Colonic mucosa (tissue), 4 donors: ENCODE measurements at places on chromosomes 16 and 17. TPM values are rescaled to one million over a fixed set of nuclear protein-coding genes. Genes with fewer than 3 reads are reported as not detected.
A peak's percentile ranks its signal among the peaks of the same experiment; 100 is the strongest.

Gene MMP28
- total RNA-seq, result 66.7 TPM

Gene PRM2
- not detected for total RNA-seq

Gene KRTAP9-4
- total RNA-seq, result not detected

Gene CES5A
- not detected for total RNA-seq

Gene MILR1
- 5.3 TPM for total RNA-seq

Gene DRC3
- 1.1 TPM for total RNA-seq

Gene PKMYT1
- total RNA-seq, result 9.5 TPM

Gene HASPIN
- total RNA-seq, result 13.2 TPM

Gene PYY
- 258 TPM for total RNA-seq

Gene SLC25A19
- 9.8 TPM for total RNA-seq

Gene SCN4A
- 0.07 TPM for total RNA-seq

Gene CCL16
- total RNA-seq, result not detected

GRCh38 chr17:19320876-19321275 lies 41.6 kb downstream of the B9D1 start:
- DNase-seq, result no peak

- DNase-seq, result no peak
These were observed 30.3 kb upstream of the RPH3AL start for GRCh38 chr17:382644-383533.

- DNase-seq, result no peak
These were observed 54.7 kb downstream of the SLC6A2 start for GRCh38 chr16:55710466-55710865.

DNA sequence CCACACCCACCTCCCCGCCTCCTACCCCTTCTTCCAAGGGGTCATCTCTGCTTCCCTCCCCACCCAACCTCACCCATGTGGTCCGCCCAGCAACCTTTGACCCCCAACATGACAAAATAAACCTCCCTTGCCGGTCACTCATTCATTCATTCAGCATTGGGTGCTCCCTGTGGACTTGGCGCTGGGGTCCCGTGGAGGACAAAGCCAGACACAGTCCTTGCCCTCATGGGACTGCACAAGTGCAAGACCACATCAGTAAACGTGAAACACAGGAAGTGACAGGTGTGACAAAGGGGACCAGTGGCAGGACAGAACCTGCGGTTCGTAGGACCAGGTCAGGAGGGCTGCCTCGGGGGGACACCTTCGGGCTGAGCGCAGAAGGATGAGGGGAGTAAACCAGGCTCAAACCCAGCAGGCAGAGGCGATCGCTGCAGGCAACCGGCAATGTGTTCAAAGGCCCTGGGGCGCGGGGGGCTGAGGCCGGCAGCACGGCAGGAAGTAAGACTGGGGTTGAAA lies 185.4 kb downstream of the SEC14L1 start:
- peak; percentile 63 for DNase-seq

- no peak for DNase-seq
These were observed 17.5 kb upstream of the IL21R start for GRCh38 chr16:27384425-27384824.

GRCh38 chr16:85210423-85211169 lies 98.3 kb upstream of the CIBAR2 start:
- no peak for DNase-seq

DNA sequence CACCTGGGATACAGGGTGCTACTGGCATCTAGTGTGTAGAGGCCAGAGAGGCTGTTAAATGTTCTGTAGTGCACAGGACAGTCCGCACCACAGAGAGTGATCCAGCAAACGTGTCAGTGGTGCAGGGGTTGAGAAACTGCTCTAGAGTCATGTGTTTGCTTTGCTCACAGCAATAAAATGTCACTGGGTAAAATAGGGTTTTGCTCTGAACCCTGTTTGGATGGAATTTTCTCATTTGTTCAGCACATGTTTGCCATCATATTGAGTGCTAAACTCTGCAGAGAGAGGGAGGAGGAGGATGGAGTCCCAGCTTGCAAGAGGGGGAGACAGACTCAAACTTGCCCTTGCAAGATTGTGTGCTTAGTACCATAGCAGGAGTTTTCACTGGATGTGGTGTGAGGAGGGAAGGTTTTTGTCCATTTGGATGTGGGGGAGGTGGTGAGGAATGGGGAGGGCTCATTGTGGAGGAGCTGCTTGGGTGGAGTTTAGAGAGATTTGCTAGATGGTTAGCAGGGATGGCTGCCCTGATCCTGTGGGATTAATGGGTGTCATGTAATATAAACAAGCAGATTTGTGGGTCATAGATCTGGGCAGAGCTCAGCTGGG lies 11.8 kb downstream of the PLCG2 start:
- DNase-seq, result no peak

- DNase-seq, result no peak
These were observed 4.4 kb downstream of the COPRS start for GRCh38 chr17:31854672-31855071.

DNA sequence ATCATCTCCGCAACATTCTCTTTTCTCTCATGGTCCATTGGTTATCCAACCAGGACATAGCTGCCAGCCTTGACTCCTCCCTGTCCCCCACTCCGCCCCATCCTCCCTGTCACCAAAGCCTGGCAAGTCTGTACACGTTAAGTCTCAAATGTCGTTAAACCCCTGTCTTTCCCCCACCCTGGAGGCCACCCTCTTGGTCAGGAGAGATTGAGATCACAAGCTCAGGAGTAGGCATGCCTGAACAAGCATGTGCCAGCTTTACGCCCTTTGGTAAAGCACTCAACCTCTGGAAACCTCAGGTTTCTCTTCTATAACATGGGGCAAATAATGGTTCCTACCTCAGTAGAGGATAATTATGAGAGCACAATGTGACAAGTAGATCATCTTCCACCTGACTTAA lies 38.1 kb upstream of the CCL1 start:
- DNase-seq, result no peak

DNA sequence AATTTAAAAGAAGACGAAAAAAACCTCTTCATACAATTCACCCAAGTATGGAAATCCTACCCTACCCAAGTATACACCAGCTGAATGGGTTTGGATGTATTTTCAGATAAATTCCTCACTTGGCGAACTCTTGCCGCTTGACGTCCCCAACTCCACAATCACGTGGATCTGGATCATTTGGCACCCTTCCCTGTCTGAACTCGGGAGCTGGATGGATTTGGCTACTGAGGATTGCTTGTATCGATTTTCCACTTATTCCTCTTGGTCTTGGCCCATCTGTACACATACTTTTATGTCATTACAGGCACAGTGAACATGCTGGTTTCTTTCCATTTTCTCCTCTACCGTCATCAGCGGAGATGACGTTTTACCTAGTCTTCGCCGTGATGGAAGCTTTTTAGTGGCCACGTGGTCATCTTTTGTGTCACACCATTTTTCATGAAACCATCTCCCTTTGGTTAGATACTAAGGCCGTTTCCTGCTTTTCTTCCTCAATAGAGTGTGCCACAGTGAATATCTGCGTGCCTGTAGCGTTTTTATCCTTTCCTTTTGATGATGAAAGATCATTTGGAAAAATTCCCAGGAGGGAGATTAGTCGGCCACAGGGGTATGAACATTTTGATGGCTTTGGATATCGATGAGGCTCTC lies 47.1 kb downstream of the CMIP start:
- no peak for DNase-seq

DNA sequence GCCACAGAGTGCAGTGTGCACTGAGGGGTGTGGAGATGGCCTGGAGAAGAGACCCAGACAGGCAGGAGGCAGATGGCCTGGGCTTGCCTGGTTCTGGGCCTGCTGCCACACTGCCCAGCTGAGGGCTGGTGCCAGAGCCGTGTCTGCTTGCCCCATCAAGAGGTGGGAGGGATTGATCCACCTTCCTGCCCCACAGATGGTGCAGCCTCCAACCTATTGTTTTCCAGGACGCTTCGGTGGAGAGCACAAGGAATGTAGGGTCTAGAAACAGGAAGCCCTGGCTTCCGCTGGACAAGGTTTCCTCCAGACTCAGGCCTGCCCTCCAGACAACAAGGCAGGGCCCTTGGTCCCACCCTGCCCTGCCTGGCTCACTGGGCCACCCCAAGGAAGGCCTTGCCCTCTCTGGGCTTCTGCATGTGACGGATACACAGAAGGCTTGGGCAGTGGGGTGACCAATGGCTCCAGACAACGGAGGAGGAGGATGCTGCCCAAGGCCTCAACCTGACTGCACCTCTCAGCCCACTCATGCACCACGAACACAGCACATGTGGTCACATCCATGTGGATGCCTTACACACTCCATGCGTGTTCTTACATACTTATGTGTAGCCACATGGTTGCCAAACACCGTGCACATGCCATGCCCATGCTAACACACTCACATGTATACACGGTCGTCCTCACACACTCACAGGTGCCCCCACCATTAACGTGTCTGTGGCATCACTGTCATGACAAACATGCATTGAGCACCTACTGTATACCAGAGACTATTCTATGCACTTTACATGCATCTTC lies 6.5 kb upstream of the CDH5 start:
- no peak for DNase-seq

- DNase-seq, result no peak
These were observed 126.9 kb upstream of the TNRC6C start for GRCh38 chr17:77831474-77832179.

- DNase-seq, result no peak
These were observed 328.1 kb downstream of the C16orf95 start for GRCh38 chr16:86988920-86989696.

GRCh38 chr16:918741-919657 lies 51.8 kb downstream of the LMF1 start:
- no peak for DNase-seq

- DNase-seq, result peak; percentile 77
These were observed 113.8 kb downstream of the OR1D5 start for GRCh38 chr17:2949469-2950044.

- peak; percentile 96 for DNase-seq
These were observed 684 bp downstream of the ZNF668 start for GRCh38 chr16:31073142-31073969.

DNA sequence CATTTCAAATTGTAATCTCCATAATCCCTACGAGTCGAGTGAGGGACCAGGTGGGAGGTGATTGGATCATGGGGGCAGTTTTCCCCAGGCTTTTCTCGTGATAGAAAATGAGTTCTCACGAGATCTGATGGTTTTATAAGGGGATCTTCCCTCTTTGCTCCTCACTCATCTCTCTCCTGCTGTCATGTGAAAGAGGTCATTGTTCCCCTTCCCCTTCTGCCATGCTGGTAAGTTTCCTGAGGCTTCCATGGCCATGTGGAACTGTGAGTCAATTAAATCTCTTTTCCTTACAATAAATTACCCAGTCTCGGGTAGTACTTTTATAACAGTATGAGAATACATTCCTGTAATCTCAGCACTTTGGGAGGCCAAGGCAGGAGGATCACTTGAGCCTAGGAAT lies 76.7 kb upstream of the MARCHF10 start:
- no peak for DNase-seq

- no peak for DNase-seq
These were observed 364.0 kb downstream of the NPIPA8 start for GRCh38 chr16:17972460-17972943.

DNA sequence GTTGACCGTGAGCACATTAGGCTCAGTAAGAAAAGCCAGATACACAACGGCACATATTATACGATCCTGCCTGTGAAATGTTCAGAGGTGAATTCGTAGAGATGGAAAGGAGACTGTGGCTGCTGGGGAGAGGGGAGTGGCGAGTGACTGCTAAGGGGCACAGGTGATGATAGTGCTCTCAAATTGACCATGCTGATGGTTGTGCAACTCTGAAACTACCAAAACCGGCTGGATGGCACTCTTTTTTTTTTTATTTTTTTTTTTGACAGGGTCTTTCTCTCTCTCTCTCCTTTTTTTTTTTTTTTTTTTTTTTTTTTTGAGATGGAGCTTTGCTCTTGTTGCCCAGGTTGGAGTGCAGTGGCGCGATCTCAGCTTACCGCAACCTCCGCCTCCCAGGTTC lies 8.1 kb upstream of the SEC14L5 start:
- DNase-seq, result no peak

DNA sequence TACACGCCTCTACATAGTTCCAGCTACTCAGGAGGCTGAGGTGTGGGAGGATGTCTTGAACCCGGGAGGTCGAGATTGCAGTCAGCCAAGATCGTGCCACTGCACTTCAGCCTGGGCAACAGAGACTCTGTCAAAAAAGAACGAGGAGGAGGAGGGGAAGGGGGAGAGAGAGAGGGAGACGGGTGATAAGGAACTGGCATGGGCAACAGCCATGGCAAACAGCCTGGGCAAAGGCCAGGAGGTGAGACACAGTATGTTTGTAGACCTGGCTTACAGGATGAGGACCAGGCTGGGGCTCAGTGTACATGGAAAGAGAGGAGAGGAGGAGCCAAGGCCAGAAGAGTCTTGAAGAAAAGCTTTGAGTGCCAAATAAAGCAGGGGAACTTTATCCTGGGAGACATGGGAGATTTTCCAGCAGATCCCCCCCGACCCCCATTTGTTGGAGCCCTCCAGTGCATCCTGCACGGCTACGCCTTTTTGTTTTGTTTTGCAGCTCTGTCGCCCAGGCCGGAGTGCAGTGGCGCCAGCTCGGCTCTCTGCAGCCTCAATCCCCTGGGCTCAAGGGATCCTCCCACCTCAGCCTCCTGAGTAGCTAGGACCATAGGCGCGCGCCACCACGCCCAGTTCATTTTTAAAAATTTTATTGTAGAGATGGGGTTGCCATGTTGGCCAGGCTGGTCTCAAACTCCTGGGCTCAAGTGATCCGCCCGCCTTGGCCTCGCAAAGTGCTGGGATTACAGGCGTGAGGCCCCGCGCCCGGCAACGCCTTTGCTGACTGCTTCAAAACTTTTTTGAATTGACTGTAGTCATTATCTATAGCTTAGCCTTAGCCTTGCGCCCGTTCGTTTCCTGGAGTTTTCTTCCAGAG lies 1.3 kb upstream of the ALKBH5 start:
- peak; percentile 64 for DNase-seq
